ENCODE measurements at places on chromosomes 5 and 9.

DNA sequence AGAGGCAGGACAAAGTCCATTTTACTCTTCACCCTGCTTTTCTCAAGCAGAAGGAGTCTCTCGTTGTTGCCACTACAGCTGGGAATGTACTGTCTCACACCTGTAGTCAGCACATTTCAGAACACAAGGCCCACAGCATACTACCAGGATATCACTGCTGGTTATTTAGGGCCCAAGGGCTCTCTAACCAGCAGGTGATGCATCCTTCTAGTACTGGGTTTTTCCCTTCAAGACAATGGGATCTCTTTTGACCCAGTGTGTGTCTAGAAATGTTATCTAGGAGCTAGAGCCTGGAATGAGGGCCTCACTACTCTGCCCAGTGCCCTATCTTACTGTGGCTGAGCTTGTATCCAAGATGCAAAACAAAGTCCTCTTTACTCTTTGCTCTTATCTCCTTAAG, 235.1 kb upstream of the PRR16 start:
- no peak for DNase-seq

DNA sequence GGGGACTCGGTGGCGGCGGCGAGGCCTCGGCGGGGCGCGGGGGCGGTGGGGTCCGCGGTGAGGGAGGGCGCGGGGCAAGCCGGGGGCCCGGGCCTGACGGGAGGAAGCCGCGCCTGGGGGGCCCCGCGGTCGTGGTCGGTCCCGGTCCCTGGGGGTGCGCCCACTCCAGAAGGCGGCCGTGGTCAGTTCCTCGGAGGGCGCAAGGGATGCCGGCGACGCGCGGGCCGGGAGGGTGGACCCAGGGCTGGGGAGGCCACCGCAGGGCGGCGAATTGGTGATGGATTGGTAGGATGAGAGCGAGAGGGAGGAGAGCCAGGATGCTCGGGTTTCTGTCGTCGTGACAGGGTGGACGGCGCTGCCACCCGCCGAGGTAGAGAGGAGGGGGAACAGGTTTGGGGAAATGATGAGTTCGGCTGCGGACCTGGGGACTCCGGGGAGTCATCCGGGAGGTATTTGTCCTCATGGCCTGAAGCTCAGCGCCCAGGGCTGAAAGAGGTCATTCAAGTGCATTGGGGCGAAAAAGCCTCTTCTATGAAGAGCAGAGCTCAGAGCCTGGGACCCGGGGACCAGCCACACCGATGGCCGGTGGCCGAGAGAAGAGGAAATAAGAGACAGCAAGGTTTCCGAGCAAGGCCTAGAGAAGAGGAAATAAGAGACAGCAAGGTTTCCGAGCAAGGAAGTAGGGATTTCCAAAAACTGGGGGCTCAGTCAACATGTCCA, 557 bp downstream of the GNG10 start:
- peak; percentile 18 for DNase-seq

- no peak for DNase-seq
These were observed 89.9 kb upstream of the FSD1L start for GRCh38 chr9:105357937-105358336.

- DNase-seq: no peak
These were observed 62.3 kb downstream of the RGS3 start for GRCh38 chr9:113525831-113526230.

GRCh38 chr9:99431103-99431502, 209.0 kb downstream of the SEC61B start:
- DNase-seq: no peak

DNA sequence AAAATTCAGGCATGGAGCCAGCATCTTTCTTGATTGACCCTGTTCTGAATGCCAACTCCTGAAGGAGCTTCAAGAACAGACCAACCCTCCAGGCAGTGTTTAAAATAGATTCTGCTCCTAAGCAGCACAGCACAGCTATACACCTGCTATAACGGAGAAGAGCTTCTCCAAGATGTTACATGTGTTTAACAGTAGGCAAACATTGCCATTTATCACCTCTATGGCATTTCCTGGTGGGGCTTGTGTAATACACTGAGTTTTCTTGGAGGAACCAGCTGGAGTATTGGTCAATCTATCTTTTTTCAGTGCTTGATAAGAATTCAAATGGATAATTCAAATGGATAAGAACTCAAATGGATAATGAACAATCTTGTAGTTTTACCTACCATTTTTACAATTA, 615.1 kb downstream of the CDH12 start:
- DNase-seq: no peak

GRCh38 chr9:69965416-69966145, 78.1 kb upstream of the MAMDC2 start:
- DNase-seq: no peak

GRCh38 chr9:27497883-27498417, 26.1 kb upstream of the IFNK start:
- DNase-seq: no peak
